Hematopoietic multipotent progenitor cell treated with erythropoietin and hydrocortisone succinate and interleukin-3 and kit ligand, for 8 days (in vitro differentiated cells): ENCODE measurements at places on chromosomes 3 and 15.
A peak's percentile ranks its signal among the peaks of the same experiment; 100 is the strongest.

GRCh38 chr3:16114429-16114828, 60.1 kb upstream of the GALNT15 start:
- no peak for DNase-seq

- no peak for DNase-seq
Measured at GRCh38 chr3:19972054-19972453, 25.2 kb downstream of the RAB5A start.

GRCh38 chr15:58501636-58502188, 69.9 kb downstream of the LIPC start:
- no peak for DNase-seq

- DNase-seq: no peak
Measured at GRCh38 chr3:52126036-52126435, 28.2 kb downstream of the POC1A start.

GRCh38 chr3:50585919-50586762, 16.8 kb downstream of the HEMK1 start:
- DNase-seq: no peak

- no peak for DNase-seq
Measured at GRCh38 chr15:34637305-34637704, 53.9 kb upstream of the GOLGA8B start.

GRCh38 chr3:106185949-106186348, 317.1 kb upstream of the CBLB start:
- DNase-seq: no peak

DNA sequence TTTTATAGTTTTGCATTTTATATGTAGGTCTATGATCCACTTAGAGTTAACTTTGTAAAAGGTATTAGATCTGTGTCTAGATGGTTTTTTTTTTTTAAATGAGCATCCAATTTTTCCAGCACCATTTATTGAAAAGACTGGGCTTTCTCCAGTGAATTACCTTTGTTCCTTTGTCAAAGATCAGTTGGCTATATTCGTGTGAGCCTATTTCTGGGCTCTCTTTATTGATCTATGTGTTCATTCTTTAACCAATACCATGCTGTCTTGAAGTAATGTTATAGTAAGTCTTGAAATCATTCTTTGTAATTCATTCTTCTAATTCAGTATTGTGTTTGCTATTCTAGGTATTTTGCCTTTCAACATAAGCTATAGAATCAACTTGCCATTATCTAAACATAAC, 165.4 kb upstream of the ARPP21 start:
- no peak for DNase-seq

DNA sequence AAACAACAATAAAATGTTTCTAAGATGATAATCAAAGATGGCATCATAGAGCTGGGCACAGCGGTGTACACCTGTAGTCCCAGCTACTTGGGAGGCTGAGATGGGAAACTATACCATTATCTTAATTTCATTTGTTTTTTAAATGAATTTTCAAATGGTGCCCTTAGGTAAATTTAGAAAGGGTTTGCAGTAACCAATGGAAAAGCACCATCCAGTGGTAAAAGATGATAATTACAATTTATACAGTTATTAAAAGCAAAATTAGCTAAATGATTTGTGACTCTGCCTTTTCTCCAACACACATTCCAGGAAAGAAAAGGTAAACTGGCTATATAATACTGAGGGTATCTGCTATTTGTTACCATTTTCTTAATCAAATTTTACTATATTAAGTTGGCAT, 14.4 kb upstream of the ANKRD28 start:
- DNase-seq: peak; percentile 62

GRCh38 chr15:90813796-90814190, 54.6 kb upstream of the FURIN start:
- no peak for DNase-seq

- no peak for DNase-seq
Measured at GRCh38 chr15:96274698-96275097, 55.8 kb upstream of the NR2F2 start.

GRCh38 chr15:90062023-90062442, 40.2 kb downstream of the IDH2 start:
- peak; percentile 38 for DNase-seq

DNA sequence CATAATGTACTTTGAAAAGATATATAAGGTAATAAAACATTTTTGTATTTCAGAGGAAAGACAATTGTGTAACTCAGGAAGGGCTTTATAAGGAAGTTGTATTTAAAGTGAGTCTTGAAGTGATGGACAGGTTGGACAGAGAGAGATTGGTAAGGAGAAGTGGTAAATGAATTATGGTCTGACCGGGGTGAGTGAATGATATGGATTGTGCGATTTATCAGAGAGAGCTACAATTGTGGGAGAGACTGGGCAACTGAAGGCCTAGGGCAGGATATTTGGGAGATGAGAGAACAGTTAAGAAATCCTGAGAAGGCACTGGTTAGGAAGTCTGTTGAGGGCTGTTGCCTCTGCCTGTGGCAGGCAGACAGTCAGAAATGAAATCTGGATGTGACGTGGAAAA, 14.8 kb downstream of the IL1RAP start:
- no peak for DNase-seq

- DNase-seq: no peak
Measured at GRCh38 chr15:61158504-61159407, 70.3 kb downstream of the RORA start.

DNA sequence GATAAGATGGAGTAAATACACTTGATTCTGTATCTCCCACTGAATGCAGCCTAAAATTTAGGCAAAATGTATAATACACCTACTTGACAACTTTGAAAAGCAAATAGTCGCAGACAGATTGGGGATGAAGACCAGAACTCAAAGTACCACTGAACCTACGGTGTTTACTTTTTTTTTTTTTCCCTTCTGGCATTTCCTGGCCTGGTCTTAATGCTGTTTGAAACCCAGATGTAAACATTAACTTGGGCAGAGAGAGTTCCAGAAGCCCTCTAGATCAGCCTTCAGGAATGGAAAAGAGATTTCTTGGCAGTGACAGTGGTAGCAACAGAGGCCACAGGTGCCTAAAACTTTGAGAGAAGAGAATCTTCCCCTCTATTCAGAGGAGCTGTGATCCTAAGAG, 27.8 kb downstream of the ALPK3 start:
- no peak for DNase-seq

DNA sequence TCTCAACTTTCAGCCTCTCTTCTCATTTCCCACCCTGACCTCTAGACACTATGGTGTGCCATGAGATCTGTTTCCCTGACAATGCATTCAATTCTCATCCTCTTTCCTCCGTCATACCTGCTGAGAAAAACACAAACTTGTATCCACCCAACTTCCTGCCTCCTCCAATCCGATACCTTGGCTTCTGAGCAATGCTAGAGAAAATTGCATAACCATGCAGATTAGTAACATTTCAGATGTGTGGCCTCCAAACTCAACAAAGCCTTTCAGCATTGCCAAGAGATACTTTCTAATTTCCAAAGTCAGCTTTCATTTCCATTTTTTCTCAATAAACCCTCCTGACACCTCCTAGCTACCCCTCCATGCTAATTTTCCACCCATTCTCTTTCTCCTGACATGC, 88.5 kb downstream of the MINAR1 start:
- no peak for DNase-seq

DNA sequence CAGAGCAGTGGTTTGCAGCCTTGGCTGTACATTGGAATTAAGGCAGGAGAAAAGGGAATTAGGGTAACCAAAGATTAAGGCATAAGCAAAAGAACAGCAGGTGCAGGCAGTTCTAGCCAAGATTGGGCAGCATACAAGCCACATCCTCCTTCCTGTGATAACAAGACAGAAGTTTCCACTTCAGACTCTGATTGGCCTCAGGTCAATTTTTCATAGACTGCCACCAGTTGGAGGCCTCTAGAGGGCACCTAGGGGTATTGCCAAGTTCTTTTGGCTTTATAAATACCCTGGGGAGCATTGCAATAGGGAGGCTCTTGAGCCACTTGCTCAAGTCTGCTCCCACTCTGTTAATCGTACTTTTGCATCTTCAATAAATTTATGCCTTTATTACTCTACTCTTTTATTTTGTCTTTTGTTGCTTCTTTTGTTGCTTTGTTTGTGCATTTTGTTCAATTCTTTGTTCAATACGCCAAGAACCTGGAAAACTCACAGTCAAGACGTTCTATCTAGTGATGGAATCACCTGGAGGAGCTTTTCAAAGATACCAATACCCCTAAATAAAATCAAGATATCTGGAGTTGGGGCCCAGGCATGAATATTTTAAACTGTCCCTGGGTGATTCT, 32.2 kb upstream of the FMN1 start:
- peak; percentile 99 for DNase-seq

- DNase-seq: peak; percentile 13
Measured at GRCh38 chr15:72472992-72473610, 1.0 kb upstream of the ARIH1 start.

- no peak for DNase-seq
Measured at GRCh38 chr15:73924171-73924921, 1.9 kb upstream of the LOXL1 start.

DNA sequence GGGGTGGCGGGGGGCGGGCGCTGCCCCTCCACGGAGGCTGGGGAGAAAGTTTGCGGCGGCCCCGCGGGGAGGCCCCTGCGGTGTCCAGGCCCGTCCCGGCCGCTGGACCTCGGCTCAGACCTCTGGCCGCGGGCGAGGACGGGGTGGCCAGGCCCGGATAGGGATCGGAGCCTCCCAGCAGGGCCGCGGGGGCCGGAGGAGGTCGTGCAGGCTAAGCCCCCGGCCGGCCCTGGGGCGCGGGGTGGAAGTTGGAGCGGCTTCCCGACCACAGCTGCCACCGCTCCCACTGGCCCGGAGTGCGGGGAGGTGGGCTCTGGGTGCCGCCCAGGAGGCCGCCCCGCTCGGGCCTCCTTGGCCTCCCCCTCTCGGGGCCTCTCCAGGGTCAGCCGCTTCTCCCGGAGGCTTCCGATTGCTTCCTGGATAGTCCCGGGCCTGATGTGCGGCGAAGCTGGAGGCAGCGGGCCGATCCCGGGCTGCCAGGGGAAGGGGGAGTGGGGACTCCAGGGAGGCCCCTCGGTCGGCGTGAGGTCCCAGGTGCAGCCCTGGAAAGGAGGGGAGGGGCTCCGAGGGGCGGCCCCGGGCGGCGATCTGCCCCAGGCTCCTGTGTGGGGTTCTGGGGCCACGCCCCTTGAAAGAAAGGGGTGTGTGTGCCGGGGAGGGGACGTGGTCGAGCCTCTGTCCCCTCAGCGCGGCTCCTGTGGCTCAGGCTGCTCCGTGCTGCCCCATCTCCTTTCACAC, 907 bp downstream of the PLXNA1 start:
- no peak for DNase-seq

DNA sequence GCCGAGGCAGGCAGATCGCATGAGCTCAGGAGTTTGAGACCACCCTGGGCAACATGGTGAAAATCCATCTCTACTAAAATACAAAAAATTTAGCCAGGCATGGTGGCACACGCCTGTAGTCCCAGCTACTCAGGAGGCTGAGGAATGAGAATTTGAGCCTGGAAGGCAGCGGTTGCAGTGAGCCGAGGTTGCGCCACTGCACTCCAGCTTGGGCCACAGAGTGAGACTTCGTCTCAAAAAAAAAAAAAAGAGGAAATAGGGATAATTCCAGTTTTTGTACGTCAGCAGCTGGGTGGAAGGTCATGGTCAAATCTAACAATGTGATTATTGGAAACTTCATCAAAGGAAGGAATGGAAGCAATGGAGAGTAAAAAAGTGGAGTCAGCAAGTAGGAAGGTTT, 3.1 kb downstream of the CMC1 start:
- no peak for DNase-seq

DNA sequence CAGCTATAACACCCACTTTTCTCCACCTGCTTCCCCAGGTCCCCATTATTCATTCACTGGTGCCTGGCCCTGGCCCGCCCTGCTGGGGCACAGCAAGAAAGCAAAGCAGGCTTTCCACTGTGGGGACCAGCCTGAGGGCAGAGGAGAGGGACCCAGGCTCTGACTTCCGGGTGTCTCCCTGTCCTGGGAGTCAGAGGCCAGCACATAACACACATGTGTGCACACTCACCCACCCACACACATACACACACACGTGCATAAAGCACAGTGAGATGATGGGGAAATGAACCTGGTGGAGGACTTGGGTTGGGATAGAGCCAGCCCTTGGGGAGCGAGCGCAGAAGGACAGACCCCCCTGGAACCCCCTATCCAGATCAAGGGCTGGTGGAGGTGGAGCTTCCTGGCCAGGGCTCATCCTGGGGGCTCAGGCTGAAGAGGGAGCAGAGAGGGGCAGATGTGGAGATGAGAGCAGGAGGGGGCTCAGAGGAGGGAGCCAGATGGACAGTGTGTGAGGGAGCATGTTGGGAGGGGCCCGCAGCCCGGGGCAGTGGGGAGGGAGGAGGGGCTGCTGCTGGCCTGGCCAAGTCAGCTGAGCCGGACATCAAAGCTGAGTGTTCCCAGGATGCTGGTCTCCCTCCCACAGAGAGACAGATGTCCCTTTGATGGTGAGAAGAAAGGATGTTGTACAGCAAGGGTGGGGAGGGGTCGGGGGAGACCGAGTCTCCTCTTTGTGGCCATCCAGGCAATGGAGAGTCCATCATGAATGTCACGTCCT, 78.2 kb downstream of the LINGO1 start:
- DNase-seq: no peak

GRCh38 chr15:80031841-80032240, 27.6 kb upstream of the ZFAND6 start:
- no peak for DNase-seq

GRCh38 chr15:80173022-80173759, 20.4 kb downstream of the FAH start:
- DNase-seq: peak; percentile 75

DNA sequence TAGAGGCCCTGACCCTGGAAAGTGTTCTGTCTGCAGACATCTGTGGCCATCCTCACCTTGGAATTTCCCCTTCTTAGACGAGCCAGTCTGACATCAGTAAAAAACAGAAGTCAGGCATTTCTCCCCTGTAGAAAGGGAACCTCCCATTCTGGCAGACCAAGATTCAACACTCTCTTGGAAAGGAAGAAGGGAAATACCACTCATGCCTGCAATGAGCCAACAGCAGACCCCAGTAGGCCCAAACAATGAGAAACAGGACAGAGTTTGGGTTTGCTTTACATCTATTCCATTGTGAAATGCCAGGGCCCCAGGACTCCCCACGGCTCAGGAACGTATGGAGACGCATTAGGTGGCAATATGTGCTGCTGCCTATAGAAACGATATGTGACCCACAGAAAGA, 264.0 kb upstream of the NSMCE3 start:
- DNase-seq: no peak

DNA sequence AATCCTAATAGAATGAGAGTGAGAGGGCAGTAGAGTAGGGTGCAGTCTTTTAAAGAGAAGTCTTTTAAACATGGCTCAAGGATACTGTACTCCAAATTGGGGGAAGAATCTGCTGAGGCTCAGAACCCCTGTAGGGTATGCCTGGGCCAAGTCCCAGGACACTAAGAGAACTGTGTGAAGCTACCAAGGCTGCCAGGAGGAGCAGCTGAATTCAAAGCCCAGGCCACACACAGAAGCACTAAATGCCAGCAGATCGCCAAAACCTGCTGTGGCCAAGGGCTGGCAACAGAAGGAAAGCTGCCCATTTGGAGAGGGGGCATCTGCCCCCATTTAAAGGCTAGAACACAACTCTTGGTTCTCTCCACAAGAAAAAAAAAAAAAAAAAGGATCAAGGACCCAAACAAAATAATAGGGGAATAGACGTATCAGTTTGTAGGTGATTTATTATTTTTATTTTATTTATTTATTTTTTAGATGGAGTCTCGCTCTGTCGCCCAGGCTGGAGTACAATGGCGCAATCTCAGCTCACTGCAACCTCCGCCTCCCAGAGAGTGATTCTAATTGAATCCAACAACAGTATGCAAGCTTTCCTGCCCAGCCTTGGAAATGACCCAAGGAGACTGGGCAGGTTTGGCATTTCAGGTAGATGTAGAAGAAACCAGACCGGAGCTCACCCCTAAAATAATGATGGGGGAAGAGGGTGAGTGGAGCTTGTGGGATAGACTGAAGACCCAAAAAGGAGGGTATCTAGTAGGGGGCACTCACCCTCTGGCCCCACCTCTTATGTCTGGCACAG, 279.0 kb upstream of the WNT5A start:
- DNase-seq: no peak
